ENCODE measurements at places on chromosomes 7 and 10.

GRCh38 chr7:149732111-149732561, 41.3 kb downstream of the ZNF467 start:
- DNase-seq, result no peak

DNA sequence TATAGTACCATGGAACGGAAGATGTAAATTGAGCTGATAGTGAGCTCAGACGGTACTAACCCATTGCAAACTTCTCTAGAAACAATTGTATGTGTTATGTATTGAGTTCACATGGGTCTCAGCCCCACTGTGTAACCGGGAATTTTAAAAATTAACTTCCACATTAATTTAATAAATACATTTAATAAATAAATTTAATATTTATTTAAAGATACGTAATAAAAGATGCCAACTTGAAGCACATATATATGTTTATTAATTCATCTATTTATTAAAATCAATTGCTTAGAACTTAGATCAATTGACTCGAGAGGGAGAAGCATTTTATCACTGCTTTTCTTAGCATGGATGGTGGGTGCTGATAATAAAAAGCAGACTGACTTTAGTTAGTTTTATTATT, 170.1 kb upstream of the NPVF start:
- DNase-seq, result no peak

- no peak for DNase-seq
Measured at GRCh38 chr7:134446446-134446845, 12.5 kb downstream of the AKR1B1 start.

DNA sequence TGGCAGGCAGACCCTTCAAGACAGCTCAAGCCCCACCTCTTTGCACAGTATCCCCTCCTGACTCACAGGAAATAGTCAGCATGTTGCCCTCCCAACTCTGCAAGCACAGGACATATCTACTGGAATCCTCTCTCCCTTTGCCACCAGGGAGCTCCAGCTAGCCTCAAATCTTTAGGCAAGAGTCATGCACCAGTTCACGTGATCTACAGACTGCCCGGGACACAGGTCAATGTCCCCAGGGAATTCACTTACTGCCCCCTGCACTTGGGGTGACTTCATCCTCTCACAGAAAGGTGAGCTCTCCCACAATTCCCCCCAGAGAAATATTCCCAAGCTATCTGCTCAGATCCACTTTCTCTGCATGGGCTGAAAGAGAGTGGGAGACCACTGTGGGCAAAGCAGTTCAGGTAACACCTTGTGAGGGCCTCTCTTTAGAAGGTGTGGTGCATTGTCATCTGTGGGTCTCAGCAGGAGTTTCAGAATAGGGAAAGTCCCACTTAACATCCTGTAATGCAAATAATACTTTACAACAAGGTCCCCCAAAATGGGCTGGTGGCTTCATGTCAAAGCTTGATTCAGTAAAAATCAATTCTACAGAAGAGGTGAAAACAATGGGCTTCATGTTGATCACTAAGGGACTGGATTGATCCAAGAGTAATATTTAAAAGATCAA, 129.9 kb downstream of the NOC3L start:
- no peak for DNase-seq

DNA sequence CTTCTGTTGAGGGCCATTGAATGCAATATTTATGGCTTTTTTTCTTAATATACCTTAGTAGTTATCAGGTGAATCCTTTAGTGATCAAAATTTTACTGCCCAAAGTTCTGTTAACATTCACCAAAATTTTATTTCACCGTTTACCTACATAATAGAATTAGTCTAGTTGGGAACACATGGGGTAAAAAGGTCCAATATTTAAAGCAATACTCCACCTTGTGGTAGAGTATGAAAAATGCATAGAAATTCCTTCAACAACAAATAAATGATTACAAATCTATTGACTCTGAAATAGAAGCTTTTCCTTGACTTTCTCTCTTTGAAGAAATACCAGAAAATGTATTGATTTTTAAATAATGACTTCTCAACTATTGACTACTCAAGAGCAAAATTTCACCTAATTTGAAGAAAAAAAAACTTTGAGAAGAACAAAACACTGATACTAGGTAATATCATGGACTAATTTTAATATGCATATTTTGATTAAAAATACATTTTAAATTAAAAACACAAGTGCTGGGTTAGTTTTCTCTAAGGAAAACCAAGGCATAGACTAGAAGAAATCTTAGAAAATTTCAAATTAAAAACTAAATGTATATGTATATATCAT, 43.3 kb downstream of the POLR1F start:
- DNase-seq, result no peak

- DNase-seq, result no peak
Measured at GRCh38 chr10:121751191-121751760, 153.0 kb upstream of the FGFR2 start.

- DNase-seq, result no peak
Measured at GRCh38 chr7:69208848-69209247, 389.4 kb upstream of the AUTS2 start.

All from CD4-positive, alpha-beta T cell treated with Interferon gamma for 1 hour (primary cell).